AG10803 (cell line): ENCODE measurements at places on chromosomes 13 and 19.

- no peak for DNase-seq
Measured at GRCh38 chr13:99995589-99996380, 14.2 kb downstream of the ZIC2 start.

GRCh38 chr13:40390401-40390916 is 276.0 kb downstream of the FOXO1 start:
- DNase-seq: no peak

DNA sequence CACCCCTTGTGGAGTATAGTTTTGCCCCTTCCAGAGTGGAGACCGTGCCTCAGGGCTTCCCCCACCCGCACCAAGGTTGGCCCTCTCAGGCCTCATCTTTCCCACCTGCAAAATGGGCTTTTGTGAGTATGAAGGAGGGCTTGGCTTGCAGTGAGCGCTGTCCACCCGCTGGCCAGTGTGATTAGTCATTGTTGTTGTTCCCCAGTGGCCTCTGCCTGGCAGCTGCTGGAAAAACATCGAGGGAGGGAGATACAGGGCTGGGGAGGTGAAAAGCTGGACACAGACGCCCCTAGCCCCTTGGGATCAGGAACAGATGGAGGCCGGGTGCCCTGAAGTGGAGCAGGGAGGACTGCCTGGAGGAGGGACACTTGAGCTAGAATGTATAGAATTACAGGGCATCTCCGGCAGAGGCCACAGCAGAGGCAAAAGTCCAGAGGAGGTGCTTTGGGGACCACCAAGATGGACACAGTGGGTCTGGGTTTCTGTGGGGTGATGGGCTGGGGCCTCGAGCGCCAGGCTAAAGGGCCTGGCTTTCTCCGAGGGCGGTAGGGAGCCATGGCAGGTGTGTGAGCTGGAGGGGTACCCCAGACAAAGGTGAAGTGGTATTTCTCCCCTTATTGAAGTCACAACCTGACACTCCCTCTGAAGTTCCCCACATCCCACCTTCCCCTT is 3.9 kb upstream of the IL12RB1 start:
- no peak for DNase-seq

DNA sequence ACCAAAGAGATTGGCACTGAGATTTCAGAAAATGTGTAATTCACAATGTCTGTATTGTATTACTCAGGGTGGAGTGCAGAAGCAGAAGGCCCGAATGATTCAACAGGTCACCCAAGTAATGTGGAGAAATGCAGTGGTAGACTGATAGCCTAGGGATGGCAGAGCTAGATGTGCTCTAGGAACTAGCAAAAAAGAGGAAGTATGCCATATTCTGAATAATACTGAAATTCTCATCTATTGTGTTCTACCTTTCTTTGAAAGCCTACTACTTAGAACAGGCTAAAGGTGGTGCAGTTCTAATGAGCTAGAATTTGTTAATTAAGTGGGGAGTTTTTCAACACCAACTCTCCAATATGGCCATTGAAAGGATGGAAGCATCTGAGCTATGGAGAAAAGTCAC is 1449.8 kb upstream of the MIR17HG start:
- no peak for DNase-seq

- no peak for DNase-seq
Measured at GRCh38 chr13:33353210-33353609, 67.7 kb upstream of the STARD13 start.

- no peak for DNase-seq
Measured at GRCh38 chr19:45881909-45882528, 3.9 kb downstream of the IRF2BP1 start.
